ENCODE measurements at places on chromosomes 2 and 18. TPM values are rescaled to one million over a fixed set of nuclear protein-coding genes. Genes with fewer than 3 reads are reported as not detected.

- peak overlapping the region; percentile 58 for H3K4me3 ChIP-seq
- H3K36me3 ChIP-seq, result peaks cover 23% of the 10 kb centered on the region
- DNase-seq, result no peak
- peaks cover 57% of the 10 kb centered on the region for H3K4me1 ChIP-seq
- H3K27ac ChIP-seq, result peak overlapping the region; percentile 93
These were observed 21.0 kb downstream of the SPOPL start for GRCh38 chr2:138522556-138522955.

GRCh38 chr2:156818944-156819343 lies 382.8 kb downstream of the GPD2 start:
- no peak overlapping the region for H3K27ac ChIP-seq
- H3K36me3 ChIP-seq, result no peaks in the 10 kb centered on the region
- DNase-seq, result no peak
- H3K4me1 ChIP-seq, result no peaks in the 10 kb centered on the region
- H3K4me3 ChIP-seq, result no peak overlapping the region
- no peaks in the 10 kb centered on the region for H3K27me3 ChIP-seq

DNA sequence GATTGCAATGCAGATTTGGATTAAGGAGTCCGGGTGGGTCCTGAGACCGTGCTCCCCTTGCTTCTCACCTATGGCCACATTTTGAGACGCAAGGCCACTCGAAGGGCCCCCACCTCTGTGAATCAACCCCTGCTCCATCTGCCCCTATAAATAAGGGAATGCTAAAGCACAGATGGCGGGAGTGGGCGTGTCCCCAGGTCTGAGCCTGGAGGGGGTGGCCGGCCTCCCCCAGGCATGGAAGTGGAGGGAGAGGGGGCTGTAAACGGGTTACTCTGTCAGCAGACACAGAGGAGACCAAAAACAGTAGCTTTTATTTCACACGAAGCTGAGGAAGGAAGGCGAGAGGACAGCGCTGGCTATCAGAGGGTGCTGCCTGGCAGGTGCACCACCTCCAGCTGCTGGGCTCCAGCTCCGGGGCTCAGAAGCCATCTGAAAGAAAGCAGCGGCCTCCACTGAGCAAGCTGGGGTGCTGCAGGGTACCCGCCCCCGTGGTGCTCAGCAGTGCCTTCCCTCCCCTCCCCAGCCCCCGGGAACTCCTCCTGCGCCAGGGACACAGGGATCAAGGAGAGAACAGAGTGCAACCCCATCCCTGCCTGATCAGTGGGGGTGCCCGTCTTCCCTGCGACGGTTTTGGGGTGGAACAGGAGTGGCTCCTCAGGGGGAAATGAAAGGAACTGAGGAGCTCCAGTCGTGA lies 56.7 kb upstream of the RAB6C start:
- peaks cover 18% of the 10 kb centered on the region for H3K36me3 ChIP-seq
- H3K4me3 ChIP-seq, result no peak overlapping the region
- DNase-seq, result no peak
- no peak overlapping the region for H3K27ac ChIP-seq

DNA sequence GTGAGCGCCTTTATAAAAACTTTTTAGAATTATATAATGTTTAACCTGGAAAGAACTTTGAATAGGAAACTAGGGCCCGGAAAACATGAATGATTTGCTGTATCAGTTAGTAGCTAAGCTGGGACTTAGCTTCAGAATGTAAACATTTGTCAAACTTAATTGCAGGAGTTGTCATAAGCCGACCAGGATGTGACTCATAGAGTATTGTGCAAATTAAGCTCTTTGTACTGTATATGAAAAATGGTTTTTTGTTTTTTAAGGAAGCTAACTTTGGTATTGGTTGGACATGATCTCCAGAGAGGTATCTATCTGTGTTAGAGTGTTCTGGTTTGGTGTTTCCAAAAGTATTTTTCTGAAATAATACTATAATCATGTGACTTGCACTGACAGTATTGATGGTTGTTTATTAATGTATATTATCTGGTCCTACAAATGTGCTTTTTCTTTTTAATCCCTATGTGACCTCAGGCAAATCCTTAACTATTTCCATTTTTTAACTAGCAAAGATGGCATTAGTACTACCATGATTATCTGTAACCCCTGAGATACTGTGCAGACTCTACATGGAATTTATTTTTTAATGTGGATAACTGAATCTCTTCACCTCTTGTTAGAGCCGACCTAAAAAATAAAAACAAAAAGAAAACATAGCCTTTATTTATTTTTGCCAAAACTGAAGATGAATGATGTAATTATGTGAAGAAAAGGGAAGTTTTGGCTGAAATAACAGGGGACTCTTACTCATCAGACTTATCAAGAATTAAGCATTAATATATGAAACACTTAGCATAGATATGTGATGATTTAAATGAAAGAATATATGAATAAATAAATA lies 11.7 kb downstream of the YIPF4 start:
- H3K4me1 ChIP-seq, result peaks cover 22% of the 10 kb centered on the region
- no peak for DNase-seq
- H3K36me3 ChIP-seq, result no peaks in the 10 kb centered on the region
- no peak overlapping the region for H3K4me3 ChIP-seq
- H3K27me3 ChIP-seq, result no peaks in the 10 kb centered on the region
- H3K27ac ChIP-seq, result peak overlapping the region; percentile 64

GRCh38 chr18:644395-645004 lies 13.0 kb upstream of the TYMS start:
- no peak for DNase-seq
- H3K27ac ChIP-seq, result no peak overlapping the region
- no peaks in the 10 kb centered on the region for H3K4me1 ChIP-seq
- peaks cover 7% of the 10 kb centered on the region for H3K27me3 ChIP-seq

DNA sequence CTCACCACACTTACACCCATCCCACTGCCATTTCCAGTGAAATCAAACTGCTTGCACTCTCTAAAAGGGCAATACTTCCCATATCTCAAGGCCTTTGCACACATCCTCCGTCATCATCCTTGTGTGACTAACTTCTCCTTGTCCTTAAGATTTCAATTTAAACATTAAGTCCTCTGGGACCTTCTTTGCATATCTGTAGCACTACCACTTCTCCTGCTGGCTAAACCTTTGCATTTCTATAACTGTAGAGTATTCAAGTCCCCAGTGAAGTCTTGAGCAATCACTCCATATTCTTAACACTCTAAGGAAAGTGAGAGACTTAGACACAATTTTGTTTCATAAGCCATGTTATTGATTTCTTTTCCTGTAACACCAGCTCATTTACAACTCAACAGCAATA lies 136.8 kb upstream of the EPHA4 start:
- no peak overlapping the region for H3K27ac ChIP-seq
- no peaks in the 10 kb centered on the region for H3K27me3 ChIP-seq
- H3K4me1 ChIP-seq, result no peaks in the 10 kb centered on the region
- no peaks in the 10 kb centered on the region for H3K36me3 ChIP-seq
- DNase-seq, result no peak

DNA sequence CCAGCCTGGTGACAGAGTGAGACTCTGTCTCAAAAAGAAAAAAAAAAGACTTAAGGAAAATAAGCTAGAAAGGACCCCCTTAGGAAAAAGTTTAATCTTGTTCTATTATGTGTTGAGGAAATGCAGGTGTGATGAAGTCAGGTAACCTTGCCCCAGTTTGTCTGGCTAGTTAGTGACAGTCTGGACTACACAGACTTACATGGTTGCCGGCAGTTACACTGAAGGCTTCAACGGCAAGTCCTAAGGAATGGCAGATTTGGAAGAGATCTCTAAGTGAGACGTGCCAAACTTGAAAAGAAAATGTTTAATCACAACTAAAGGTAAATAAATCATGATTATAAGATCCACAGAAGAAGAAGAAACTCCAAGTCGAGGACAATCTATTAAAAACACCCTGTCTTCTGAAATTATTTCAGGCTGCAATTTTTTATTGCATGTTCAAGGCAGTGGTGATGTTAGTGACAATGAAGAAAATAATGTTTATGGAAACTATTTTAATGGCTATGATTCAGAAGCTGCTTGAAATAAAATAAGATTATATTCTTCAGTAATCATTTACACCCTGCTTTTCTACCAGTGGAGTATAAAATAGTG lies 84.2 kb downstream of the TTC27 start:
- H3K36me3 ChIP-seq, result peaks cover 24% of the 10 kb centered on the region
- no peak for DNase-seq
- H3K27me3 ChIP-seq, result no peaks in the 10 kb centered on the region
- H3K27ac ChIP-seq, result no peak overlapping the region
- H3K4me1 ChIP-seq, result peaks cover 2% of the 10 kb centered on the region

DNA sequence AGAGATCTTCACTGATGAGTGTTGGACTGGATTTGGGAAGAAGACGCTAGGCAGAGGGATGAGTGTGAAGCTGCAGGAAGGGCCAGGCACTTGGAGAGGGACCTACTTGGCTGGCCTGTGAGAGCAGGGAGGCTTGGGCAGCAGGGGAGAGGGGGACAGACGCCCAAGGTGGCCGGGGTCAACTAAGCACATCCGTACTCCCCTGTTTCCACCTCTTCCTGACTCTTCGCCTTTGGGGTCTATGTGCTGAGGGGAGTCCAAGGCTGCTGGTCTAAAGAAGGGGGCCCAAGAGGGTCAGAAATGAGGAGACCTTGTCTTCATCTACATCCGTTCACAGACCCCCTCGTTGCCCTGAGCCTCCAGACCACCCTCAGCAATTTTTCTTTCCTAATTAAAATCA lies 16.7 kb downstream of the DPYSL5 start:
- H3K4me1 ChIP-seq, result no peaks in the 10 kb centered on the region
- H3K27ac ChIP-seq, result no peak overlapping the region
- H3K36me3 ChIP-seq, result no peaks in the 10 kb centered on the region
- no peak overlapping the region for H3K4me3 ChIP-seq
- peaks cover 17% of the 10 kb centered on the region for H3K27me3 ChIP-seq

GRCh38 chr2:126643972-126644371 lies 12.0 kb upstream of the GYPC start:
- no peak for DNase-seq
- no peaks in the 10 kb centered on the region for H3K36me3 ChIP-seq
- no peak overlapping the region for H3K4me3 ChIP-seq
- peaks cover 3% of the 10 kb centered on the region for H3K4me1 ChIP-seq

DNA sequence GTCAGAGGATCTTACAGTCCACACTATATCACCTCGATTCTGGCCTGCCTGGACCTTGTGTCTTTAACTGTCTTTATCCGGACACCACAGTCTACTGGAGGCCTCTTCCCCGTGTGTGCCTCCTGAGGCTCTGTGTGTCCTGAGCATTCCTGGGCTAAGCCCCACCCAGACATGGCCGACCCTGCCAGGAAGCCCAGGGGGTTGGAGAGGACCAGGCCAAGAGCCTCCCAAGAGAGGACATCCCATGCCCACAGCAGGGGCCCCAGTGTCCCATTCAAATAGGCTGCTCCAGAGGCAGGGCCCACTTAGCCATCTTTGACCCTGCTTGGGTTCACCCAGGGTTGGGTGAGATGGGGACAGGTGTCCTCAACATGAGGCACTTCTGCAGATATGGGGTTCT lies 84.7 kb upstream of the OTOS start:
- DNase-seq, result no peak
- peaks cover 64% of the 10 kb centered on the region for H3K27me3 ChIP-seq
- peaks cover 12% of the 10 kb centered on the region for H3K36me3 ChIP-seq
- no peak overlapping the region for H3K4me3 ChIP-seq
- H3K4me1 ChIP-seq, result peaks cover 6% of the 10 kb centered on the region

The ACP1 gene
- total RNA-seq, result 94.2 TPM

The CHRNA1 gene
- total RNA-seq, result not detected

The DYSF gene
- 23.0 TPM for total RNA-seq

The TTC31 gene
- total RNA-seq, result 42.8 TPM

The FBXO48 gene
- 2.5 TPM for total RNA-seq

The CGREF1 gene
- total RNA-seq, result 1.4 TPM

The GAL3ST2 gene
- total RNA-seq, result 0.83 TPM

The ABCB11 gene
- total RNA-seq, result 0.06 TPM

Data from natural killer cell treated with Interleukin-12 subunit alpha and Interleukin-12 subunit beta and Interleukin-15 and Interleukin-18, amount 100 ng/mL, for 72 hours (primary cell).